Activated naive CD4-positive, alpha-beta T cell (primary cell): ENCODE measurements at places on chromosomes 6 and 20.

GRCh38 chr20:56381501-56381900 lies 10.5 kb downstream of the AURKA start:
- DNase-seq, result no peak

GRCh38 chr6:140069576-140069975 lies 695.1 kb upstream of the CITED2 start:
- DNase-seq, result no peak

GRCh38 chr20:44223721-44224120 lies 13.2 kb upstream of the OSER1 start:
- DNase-seq, result no peak

- no peak for DNase-seq
These were observed 233.5 kb upstream of the SGK1 start for GRCh38 chr6:134551245-134551960.

DNA sequence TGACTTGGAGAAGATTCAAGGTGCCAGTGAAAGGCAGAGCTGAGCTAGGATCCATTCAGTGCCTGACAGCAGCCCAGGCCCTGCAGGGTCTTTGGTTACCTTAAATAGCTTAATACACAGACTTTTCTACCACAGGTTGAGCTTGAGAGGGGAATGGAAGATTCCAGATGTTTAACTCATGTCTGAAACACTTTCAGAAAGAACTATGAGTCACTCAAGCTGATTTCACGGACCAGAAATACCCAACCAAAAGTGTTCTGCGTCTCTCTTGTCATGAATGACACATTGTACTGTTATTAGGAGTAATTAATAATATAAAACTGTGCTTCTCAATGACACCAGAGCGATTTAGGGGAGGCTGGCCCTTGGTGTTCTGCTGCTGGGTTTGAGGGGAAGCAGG lies 6.4 kb upstream of the PMEPA1 start:
- DNase-seq, result no peak

GRCh38 chr6:87093199-87093598 lies 1.7 kb downstream of the CGA start:
- no peak for DNase-seq

DNA sequence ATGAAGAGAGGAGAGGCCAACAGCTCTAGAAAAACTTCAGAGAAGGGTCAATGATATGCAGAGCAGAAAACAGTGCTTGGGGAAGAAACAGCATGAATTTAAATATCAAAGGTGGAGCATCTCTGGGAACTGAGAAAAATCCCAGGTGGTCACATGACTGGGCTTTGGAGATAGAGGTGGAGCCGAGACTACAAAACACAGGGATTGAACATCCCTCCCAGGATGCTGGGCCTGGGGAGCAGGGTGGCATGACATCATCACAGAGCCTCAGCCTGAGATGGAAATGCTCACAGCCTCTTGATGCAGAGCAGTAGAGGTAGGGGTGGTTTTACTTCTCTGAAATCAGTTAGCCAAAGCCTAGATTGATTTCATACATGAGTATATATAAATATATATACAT lies 529.5 kb downstream of the PRKN start:
- DNase-seq, result no peak

- no peak for DNase-seq
These were observed 20.2 kb downstream of the GPR6 start for GRCh38 chr6:109998159-109998785.
